GM12892 (cell line): ENCODE measurements at places on chromosomes 6 and 20.

DNA sequence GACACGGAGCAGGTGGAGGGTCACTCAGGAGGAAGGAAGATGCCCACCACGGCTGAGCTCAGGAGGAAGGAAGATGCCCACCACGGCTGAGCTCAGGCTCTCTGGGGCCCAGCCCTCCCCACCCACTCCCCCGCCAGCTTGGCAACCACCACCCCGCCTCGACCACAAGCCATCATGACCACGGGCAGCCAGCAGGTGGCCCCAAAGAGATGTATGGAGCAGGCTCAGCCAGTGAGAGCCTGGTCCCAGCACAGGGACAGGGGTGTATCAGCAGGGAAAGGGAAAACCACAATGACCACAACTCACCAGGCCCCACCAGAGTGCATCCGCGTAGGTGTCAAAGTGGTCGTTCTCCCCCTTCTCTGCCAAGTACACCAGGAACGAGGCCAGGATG lies 30.4 kb downstream of the KCNQ2 start:
- DNase-seq: peak; percentile 69

- DNase-seq: no peak
Observed at GRCh38 chr6:151963001-151963400, 155.5 kb downstream of the ESR1 start.

GRCh38 chr20:50879649-50880550 lies 51.3 kb downstream of the ADNP start:
- no peak for DNase-seq

- DNase-seq: peak; percentile 19
Observed at GRCh38 chr20:19828232-19828631, 70.2 kb downstream of the RIN2 start.
